HFFc6 (cell line): ENCODE measurements at places on chromosomes 3 and 15. TPM values are rescaled to one million over a fixed set of nuclear protein-coding genes. Genes with fewer than 3 reads are reported as not detected.
A peak's percentile ranks its signal among the peaks of the same experiment; 100 is the strongest.

Gene COLQ
- total RNA-seq: 0.17 to 0.41 TPM (median 0.35 TPM) in 3 replicates

Gene ZSCAN2
- 4.5 to 5.4 TPM (median 5.0 TPM) in 3 replicates for total RNA-seq

Gene SEMA3G
- total RNA-seq: not detected in 3 replicates

DNA sequence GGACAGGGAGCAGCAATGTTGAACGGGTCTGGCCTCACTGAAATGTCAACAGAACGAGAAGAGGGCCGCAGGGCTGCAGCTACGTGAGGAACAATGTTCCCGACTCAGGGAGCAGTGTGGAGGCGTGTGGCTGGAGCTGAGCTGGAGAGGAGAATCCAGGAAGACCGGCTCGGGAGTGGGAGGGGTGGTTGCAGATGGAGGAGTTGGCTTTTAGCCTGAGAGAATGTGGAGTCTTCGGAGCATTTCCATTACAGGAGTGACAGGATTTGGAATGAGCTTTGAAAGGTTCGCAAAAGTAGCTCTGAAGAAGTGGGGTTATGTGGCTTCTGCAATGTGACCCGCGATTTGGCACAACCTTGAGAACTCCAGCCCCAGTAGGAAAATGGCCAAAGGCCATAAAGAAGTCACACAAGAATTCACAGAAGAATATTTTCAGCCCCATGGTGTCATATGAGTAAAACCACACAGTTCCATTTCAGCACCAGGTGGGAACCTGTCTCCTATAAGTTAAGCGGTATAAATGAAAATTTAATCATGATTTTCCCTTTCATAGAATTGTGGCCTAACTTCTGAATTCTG lies 78.8 kb upstream of the NSMCE3 start:
- H3K36me3 ChIP-seq: no peaks in the 10 kb centered on the region
- H3K27me3 ChIP-seq: peaks cover 11% of the 10 kb centered on the region
- 0 out of 2 replicates have a peak overlapping the region, but pooled peaks have one; percentile 1 for H3K4me3 ChIP-seq

DNA sequence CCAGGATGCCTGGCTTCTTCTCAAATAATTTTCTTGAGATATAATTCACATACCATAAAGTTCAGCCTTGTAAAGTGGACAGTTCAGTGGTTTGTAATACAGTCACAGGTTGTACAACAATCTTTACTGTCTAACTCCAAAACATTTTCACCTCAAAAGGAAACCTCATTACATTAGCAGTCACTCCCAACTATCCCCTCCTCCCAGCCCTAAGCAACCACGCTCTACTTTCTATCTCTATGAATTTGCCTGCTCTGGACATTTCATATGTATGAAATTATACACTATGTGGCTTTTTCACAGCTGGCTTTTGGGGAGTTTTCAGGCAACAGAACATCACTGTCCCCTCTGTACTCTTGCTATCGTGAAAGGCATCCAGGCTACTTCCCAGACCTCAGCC lies 17.5 kb downstream of the TGM5 start:
- H3K36me3 ChIP-seq: no peaks in the 10 kb centered on the region
- H3K4me3 ChIP-seq: peak overlapping the region; percentile 43
- DNase-seq: no peak

DNA sequence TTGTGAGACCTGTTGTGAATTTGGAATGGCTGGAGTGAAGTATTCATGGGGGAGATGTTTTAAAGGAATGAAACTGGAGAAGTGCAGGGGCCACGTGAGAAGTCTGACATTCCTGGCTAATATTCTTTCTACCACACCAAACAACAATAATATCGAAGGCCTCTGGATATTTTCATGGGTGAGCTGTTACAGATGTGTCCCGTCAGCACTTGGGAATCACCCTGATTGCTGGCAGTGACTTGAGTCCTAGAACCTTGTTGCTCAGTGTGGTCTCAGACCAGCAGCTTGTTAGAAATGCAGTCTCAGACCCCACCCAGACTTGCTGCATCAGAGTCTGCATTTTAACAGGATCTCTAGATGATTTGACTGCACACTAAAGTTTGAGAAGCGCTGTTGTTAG lies 113.8 kb downstream of the ITPR1 start:
- H3K27ac ChIP-seq: no peak overlapping the region
- no peak overlapping the region for H3K4me3 ChIP-seq
- no peaks in the 10 kb centered on the region for H3K4me1 ChIP-seq
- no peaks in the 10 kb centered on the region for H3K36me3 ChIP-seq
- no peak for DNase-seq

DNA sequence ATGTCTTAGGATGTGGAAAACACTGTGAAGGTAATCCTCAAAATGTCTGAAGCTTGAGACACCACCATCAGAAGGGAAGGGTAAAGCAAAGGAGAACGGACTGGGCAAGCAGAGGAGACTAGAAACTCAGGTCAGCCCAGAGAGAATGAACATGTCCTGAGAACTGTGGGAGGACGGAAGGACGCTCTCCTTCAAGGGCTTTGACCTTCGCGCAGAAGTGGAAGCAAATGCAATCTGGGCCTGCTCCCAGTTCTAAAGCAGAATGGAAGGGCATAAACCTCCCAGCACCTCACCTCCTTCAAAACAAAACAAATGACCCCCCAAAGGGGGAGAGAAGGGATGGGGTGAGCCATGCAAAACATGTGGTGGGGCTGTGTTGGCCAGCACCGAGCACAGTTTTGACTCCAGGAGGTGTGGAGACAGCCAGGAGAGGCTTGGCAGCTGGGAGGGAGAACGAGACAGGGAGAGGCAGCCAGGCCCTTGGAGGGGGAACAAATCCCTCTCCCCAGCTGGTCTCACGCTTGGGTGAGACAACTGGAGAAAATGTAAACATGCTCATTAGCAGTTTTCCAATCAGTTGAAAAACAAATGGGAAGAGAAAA lies 222.4 kb upstream of the WNT5A start:
- H3K4me3 ChIP-seq: no peak overlapping the region
- peaks cover 23% of the 10 kb centered on the region for H3K4me1 ChIP-seq
- peaks cover 8% of the 10 kb centered on the region for H3K27me3 ChIP-seq
- no peak overlapping the region for H3K27ac ChIP-seq

GRCh38 chr15:50854601-50855490 lies 53.6 kb upstream of the AP4E1 start:
- H3K4me1 ChIP-seq: no peaks in the 10 kb centered on the region; the same call in 1 of the 2 replicates
- no peaks in the 10 kb centered on the region for H3K36me3 ChIP-seq
- no peak overlapping the region for H3K27ac ChIP-seq
- H3K27me3 ChIP-seq: peaks cover 12% of the 10 kb centered on the region

DNA sequence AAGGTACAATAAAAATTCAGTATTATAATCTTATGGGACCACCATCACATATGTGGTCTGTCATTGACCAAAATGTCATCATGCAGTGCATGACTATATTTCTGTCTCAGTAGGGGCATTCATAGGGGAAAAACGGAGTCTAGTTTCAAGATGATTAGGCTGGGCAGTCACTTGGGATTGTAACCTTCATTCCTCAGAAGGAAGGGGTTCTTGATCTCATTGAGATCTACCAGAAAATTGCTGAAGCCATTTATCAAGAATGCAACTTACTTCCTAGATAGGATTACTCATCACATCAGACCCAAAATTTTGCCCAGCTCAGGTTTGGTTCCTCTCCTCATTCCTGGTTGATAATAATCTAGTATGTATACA lies 37.3 kb downstream of the BTD start:
- H3K4me1 ChIP-seq: peaks cover 84% of the 10 kb centered on the region
- peak overlapping the region; percentile 100 for H3K27ac ChIP-seq
- DNase-seq: peak; percentile 43
- H3K4me3 ChIP-seq: no peak overlapping the region

GRCh38 chr15:89028036-89028435 lies 60.2 kb upstream of the ABHD2 start:
- no peak for DNase-seq
- peaks cover 12% of the 10 kb centered on the region; the same call in 1 of the 2 replicates for H3K36me3 ChIP-seq
- H3K27ac ChIP-seq: no peak overlapping the region
- H3K4me3 ChIP-seq: no peak overlapping the region

DNA sequence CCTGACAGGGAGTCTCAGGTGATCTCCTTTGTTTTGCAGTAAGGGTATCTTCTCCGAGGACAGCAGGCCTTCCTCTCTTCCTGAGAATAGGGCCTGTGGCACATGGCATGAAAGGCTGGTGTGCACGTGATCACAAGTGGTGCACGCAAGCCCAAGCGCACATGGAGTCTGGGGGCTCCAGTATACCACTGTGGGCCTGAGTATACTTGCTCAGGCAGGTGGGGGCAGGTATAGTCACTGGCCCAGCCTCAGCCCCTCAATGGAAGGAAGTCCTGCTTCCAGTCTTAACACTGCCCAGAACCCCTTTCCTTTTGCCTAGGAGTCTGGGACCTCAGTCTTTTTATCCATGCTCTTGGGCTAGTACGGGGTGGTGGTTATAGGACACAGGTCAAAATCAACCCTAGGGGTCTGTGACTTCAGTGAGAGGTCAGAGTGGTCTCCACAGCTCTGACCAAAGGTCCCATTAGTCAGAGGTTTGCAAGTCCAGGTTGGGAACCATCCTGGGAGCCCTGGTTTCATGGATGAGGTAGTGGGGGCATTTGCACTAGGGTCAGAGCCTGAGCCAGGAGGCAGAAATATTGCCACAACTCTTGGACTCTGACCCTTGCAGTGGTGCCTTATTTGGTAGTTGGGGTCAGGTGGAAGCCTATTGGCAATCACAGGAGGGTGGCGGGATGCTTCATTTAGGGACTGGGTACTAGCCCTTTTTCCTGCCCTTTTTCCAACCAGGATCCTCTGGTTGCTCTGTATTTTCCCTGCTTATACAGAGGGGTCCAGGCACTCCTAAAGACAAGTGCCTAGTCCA lies 823 bp upstream of the CCDC71 start:
- H3K36me3 ChIP-seq: peaks cover 13% of the 10 kb centered on the region
- H3K4me3 ChIP-seq: peak overlapping the region; percentile 87
- peaks cover 7% of the 10 kb centered on the region for H3K27me3 ChIP-seq

DNA sequence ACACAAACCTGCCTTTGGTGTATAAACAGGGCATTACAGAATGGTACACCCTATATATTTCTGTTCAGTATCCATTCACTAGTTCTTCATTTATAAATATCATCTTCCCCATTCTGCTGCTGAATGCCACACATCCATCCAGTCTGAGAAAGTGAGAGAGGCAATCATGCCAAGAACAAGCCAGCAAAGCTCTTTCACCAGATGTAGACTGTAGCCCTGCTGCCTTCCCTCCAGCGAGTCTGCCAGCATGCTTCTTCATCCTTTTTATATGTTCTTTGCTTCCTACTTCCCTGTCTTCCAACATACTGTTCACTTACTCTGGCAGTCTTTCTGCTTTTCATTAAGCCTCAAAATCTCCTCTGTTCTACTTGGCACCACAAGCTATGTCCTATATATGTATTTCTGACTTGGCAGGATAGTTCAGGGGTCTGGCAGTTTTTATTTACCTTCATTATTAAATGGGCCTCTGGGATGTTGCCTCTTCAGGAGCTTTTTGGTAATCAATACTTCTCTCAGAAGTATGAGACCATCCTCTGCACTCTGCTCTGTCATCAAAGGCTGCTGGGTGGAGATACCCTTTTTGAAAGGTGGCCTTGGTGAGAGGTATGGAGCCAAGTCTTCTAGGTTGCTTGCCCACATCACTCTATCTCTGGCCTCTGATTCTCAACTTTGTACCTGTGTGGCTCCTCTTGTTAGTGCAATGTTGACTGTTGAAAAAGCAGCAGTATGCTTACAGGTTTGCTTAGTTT lies 48.6 kb downstream of the CHP1 start:
- no peak overlapping the region for H3K27ac ChIP-seq
- H3K27me3 ChIP-seq: peaks cover 3% of the 10 kb centered on the region
- peaks cover 29% of the 10 kb centered on the region for H3K36me3 ChIP-seq
- no peak overlapping the region for H3K4me3 ChIP-seq

DNA sequence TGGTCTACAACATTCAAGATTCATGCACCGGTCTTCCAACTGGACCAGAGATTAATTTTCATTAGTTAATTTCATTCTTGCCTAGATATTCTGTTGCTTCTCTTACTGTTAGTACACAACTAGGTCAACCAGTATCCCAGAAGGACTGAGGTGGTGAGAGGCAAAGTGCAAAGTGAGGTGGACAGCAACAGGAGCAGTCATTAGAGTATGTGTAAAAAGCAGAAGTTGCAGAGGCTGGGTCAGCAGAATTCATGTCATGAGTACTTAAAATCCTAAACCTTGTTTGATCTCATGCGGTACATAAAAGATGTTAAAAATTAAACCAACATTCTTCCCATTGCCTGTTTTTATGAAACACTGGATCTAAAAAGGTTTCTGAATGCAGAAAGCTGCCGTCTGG lies 46.7 kb downstream of the PARP14 start:
- no peak overlapping the region for H3K27ac ChIP-seq
- H3K4me3 ChIP-seq: no peak overlapping the region
- peaks cover 2% of the 10 kb centered on the region; the same call in 1 of the 2 replicates for H3K27me3 ChIP-seq
- no peaks in the 10 kb centered on the region for H3K4me1 ChIP-seq

- no peaks in the 10 kb centered on the region for H3K36me3 ChIP-seq
- H3K4me1 ChIP-seq: no peaks in the 10 kb centered on the region
- H3K27me3 ChIP-seq: peaks cover 6% of the 10 kb centered on the region
- no peak for DNase-seq
- no peak overlapping the region for H3K4me3 ChIP-seq
Measured at GRCh38 chr3:172506094-172506493, 17.1 kb downstream of the TNFSF10 start.

DNA sequence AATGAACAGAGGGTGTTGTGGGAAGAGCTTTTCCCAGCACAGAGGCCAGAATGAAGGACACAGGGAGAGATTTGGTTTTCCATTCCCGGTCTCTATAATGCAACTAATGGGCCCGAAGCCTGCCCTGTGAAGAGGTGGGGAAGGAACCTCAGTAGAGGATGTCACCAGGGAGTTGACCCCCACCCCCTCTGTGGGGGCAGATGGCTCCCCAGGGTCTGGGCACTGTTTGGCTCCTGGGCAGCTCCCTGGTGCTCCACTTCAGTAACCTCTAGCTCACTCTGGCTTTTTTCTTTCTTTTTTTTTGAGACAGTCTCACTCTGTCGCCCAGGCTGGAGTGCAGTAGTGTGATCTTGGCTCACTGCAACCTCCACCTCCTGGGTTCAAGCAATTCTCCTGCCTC lies 109.1 kb upstream of the DLG1 start:
- H3K27ac ChIP-seq: no peak overlapping the region
- no peak for DNase-seq
- no peaks in the 10 kb centered on the region for H3K4me1 ChIP-seq
- H3K36me3 ChIP-seq: peaks cover 17% of the 10 kb centered on the region
- H3K4me3 ChIP-seq: no peak overlapping the region
